Central memory CD4-positive, alpha-beta T cell (primary cell): ENCODE measurements at places on chromosomes 5 and 9.

DNA sequence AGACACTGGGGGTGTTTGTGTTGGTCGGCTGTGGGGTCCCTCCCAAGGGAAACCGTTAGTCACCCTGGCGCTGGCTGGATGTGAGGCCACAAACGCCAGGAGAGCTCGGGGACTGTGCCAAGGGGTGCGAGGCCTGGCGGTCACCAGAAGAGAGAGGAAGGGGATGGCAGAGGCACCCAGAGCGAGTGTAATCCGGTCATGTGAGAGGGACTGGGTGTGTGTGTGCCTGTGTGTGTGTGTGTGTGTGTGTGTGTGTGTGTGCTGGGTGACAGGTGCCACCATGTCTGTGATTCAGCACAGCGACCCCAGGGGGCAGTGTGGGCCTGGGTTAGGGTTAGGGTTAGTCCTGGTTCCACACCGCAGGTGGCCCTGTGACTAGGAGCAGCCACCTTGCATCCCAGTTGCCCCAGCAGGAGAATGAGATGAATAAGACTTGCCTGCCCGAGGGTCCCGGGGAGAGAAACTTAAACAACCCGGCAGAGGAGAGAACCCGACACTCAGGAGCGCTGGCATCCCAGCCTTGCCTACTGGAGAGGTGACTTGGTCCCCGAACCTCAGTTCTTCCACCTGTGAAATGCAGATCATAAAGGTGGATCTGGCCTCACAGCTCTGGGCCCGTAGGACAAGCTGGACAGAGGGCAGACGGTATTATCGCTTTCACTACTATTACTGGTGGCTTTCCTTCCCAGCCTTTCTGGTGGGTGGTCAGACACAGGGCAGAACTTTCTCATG lies 1.4 kb upstream of the ADAMTSL2 start:
- DNase-seq, result peak; percentile 37

GRCh38 chr9:90458485-90458884 lies 184.1 kb downstream of the DIRAS2 start:
- no peak for DNase-seq

GRCh38 chr9:7320841-7321240 lies 478.7 kb downstream of the DMAC1 start:
- DNase-seq, result no peak

DNA sequence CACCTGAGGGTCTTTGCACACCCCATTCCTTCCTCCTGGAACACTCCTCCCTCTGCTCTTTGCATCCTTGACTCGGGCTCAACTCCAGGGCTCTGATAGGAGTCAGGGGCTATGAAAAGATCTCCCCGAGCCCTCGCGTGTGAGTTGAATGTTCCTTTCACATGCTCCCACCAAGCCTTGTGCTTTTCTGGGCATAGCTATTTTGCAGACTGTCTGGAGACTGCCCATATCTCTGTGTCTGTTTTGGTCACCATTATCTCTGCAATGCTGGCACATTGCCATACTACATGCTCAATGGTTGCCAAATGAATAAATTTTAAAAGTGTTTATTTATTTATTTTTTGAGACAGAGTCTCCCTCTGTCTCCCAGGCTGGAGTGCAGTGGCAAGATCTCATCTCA lies 56.9 kb upstream of the PLPP1 start:
- DNase-seq, result no peak

- DNase-seq, result no peak
Measured at GRCh38 chr5:173775261-173776197, 112.6 kb upstream of the CPEB4 start.

DNA sequence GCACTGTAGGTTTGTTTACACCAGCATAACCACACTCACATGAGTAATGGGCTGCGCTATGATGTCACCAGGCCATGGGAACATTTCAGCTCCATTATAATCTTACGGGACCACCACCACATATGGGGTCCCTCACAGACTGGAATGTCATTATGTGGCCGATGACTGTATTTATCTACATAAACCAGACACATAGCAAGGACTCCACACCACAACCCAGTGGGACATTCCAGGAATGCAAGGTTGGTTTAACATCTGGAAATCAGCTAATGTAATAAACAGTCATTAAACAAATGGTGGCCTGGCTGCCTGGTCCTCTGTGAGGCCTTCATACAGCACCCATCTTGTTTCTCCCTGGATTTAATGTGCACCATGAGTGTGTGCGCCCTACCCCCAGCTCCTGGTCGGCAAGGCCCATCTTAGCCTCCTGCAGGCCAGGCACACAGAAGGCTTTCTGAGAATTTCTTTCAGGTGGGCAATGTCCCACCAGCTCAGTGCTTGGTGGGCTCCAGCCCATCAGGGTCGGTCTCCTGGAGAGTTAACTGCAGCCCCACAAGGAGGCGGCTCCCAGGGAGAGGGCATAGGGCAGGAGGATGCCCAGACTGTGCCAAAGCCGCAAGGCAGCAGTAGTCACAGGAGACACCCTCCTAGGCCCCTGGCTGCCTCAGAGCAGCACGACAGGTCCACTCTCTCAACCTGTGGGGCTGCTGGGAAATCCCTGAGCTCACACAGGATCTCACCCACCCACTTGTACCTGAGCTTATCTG lies 35.9 kb upstream of the SARDH start:
- no peak for DNase-seq

DNA sequence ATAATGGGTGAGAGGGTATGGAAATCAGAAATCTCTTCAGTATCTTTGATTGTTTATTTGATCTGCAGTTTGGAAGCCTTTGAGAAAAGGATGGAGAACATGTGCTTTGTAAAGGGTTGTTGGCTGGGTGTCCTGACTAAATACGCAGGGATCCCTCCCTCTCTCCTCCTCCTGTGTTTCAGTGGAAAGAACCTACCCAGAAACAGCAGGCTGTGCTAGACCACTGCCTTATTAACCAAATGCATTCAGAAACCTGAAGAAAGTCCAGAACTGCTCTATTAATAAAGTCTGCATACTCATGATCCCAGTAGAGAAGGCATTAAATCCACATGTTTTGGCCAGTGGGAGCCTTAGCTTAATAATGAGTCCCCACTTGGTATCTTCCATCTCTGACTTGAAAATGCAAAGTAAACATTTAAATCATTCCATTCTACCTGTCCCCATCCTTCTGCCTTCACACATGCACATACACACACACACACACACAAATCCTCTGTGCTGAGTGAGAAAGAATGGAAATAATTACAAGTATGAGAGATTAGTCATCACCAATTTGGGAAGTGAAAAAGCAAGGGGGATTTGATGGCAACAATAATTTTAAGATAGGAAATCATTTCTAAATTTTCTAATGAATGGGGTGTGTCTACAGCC lies 10.0 kb upstream of the LECT2 start:
- no peak for DNase-seq

DNA sequence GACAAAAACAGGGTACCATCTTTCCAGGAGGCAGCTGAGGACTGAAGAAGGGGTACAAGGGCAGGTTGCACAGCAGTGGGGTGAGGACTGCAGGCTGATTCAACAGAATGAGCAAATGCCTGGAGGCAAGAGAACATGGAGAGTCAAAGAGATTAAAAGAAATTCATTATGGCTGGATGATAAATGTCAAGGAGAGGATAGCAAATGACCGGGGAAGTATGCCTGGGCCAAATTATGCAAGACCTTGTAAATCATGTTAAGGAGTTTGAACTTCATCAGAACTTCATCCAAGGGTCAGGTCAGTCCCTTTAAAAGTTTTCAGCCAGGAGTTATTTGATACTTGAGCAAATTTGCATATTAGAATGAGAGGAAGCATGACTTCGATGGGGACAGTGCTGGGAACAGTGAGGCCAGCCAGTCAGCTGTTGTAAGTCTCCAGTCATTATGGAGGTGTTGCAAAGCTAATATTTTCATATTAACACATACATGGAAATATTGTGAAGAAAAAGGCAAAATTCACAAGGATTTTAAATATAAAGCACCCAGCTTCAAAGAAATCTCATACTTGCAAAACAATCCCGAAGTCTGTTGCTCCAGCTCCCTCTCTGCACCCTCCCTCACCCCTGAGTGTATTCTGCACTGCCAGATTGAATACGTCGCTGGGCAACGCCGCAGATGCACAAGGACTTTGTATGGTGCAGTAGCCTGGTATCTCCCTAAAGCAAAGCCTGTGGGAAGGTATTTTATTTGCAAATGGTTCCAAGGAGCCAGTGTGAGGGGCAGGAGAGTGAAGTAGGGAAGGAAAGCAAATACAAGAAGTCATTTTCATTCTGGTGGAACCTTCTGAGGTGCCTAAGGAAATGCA lies 509.8 kb upstream of the TLE4 start:
- no peak for DNase-seq

GRCh38 chr9:98484162-98484561 lies 224.6 kb downstream of the GABBR2 start:
- DNase-seq, result no peak

DNA sequence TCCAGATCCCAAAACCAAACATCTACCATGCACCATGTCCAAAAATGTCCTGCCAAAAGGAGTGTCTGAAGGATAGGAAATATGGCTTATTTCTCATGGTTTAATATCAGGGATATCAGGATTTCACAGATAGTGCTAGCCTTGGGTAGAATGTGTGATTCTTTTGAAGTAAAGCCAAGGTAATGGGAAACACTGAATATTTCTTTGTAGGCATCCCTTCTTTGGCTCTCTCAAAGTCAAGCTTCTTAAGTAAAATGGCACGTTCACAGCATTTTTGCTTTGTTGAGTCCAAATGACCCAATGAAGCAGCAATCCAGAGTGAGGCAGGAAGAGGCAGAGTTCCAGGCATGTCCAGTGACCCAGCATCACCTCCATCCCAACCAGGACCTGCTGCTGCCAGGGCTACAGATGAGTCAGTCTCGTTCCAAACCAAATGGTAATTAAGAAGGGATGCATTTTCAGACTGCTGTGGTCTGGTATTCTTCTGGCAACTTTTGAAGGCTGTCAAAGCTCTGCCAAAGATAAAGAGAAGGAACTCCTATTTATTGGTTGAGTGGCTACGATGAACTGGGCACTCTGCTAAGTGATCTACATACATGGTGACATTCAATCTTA lies 678.8 kb upstream of the KLF4 start:
- no peak for DNase-seq

- no peak for DNase-seq
Measured at GRCh38 chr5:135543485-135544304, 7.9 kb upstream of the NEUROG1 start.

- no peak for DNase-seq
Measured at GRCh38 chr5:160802592-160802991, 49.4 kb downstream of the ATP10B start.

DNA sequence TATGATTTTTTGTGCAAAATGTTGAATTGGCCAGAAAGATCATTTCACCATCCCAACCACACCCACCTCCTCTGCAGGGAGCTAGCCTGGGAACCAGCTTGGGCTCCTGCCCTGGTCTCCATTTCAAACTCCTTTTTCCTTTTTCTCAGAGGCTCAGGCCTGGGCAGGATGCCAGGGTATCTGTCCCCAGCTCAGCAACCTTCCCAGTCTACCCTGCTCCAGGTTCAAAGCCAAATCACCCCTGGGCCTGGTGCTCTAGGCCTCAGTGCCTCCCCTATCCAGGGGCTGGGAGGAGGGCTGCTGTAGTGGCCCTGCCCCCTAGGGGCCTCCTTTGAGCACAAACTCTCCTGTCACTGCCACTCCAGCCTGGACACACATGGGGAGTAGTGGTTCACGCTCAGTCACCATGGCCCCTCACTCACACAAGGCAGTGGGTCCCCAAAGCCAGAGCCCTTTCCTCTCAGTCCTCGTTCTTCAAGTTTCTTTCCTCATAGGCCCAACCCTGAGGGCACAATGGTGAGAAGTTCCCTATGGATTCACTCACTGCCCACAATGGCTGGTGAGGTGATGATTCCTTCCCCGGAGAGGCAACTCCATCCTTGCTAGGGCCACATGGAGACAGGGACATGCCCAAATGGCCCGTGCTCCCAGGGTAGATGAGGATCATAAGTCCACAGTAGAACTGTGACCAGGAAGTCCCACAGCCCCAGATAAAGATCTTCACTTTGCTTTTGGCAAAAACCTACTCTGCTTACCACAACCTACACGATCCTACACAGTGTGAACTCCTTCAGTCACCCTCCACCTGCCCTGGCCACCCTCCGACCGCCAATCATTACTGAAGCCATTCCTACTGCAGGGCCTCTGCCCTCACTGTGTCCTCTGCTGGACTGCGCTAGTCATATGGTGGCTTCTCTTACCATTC lies 1.6 kb upstream of the ST6GALNAC4 start:
- DNase-seq, result no peak

GRCh38 chr5:61407706-61408270 lies 75.7 kb downstream of the ZSWIM6 start:
- DNase-seq, result no peak

DNA sequence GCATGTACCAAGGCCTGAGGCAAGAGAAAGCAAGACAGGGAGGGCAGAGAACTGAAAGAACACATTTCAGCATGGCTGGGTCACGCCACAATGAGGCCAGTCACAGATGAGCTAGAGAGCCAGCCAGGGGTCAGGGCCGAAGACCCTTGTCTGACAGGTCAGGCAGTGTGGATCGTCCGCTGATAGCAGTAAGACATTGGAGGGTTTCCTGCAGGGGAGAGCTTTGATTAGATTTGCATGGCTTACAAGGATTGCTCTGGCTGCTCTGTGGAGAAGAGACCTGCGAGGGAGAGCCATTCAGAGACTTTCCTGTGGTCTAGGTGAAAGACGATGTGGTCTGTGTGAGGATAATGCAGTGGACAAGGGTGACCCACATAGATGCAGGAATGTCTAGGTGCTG lies 93.1 kb downstream of the RALGPS1 start:
- no peak for DNase-seq

DNA sequence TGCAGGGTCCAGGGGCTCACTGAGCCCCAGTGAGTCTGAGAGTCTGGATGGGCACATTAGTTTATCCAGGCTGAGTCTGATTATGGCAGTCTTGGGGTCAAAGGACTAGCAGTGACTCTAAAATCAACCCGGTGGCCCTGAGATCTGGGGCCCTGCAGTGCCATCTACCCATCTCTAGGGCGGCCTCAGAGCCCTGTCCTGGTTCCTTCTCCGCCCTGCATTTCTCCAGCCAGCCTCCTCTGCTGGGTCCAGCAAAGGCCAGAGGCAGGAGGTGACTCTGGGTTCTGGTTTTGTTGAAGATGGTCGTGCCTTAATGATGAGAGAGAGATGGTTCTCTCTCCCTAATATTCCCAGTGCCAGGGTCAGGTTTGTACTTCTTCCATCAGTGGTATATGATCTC lies 15.0 kb downstream of the DCANP1 start:
- no peak for DNase-seq

- DNase-seq, result no peak
Measured at GRCh38 chr5:65969539-65970393, 43.4 kb downstream of the ERBIN start.

- no peak for DNase-seq
Measured at GRCh38 chr5:153209016-153209415, 281.5 kb upstream of the GRIA1 start.

GRCh38 chr5:132767150-132767549 lies 9.9 kb downstream of the SEPTIN8 start:
- no peak for DNase-seq

- no peak for DNase-seq
Measured at GRCh38 chr5:150389531-150390266, 23.0 kb downstream of the CD74 start.

DNA sequence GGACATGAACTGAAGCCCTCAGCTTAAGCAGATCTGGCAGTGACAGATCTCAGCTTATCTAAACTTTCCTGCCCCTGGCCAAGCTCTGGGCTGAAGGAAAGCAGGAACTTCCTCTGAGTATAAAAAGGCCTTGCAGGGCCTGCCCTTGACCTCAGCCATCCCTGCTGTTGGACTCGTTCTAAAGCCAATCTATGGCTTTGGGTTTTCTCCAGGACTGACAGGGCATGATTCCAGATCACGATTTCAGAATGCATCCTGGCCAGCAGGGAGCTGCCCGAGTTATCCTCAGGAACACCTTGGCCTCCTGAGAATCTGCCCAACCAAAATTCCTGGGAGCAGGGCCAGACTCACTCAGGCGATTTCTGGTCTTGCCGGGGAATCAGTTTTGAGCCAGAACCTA lies 502.7 kb downstream of the TLE4 start:
- no peak for DNase-seq
